Spleen (tissue), 13 donors: ENCODE measurements at places on chromosomes 3 and 15. TPM values are rescaled to one million over a fixed set of nuclear protein-coding genes. Genes with fewer than 3 reads are reported as not detected.

The PATL2 gene
- total RNA-seq = 29.6 TPM

The SLC2A2 gene
- total RNA-seq = not detected

The SPINK8 gene
- total RNA-seq = not detected

The THAP10 gene
- total RNA-seq = 0.77 TPM

The DCLK3 gene
- not detected for total RNA-seq

The PTPRG gene
- 60.7 TPM for total RNA-seq

The AP3B2 gene
- total RNA-seq = not detected

DNA sequence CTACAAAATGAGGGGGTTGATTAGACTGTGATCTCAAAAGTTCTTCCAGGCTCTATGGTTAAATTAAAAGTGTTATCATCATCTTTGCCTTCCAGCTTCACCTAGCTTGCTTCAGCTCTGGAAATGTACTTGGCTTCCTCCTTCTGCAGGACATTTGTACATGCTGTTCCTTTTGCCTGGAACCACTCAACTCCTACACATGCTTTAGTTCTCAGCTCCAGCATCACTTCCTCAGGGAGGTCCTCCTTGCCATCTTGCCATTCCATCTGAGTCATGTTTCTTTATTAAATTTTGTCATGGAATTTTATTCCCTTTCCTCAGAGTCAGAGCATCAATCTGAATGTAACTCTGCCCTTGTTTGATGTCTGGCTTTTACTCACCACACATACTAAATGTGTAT, 158.6 kb upstream of the FEZF2 start:
- H3K27ac ChIP-seq = no peak overlapping the region
- H3K4me3 ChIP-seq = no peak overlapping the region
- H3K36me3 ChIP-seq = no peaks in the 10 kb centered on the region
- DNase-seq = no peak

DNA sequence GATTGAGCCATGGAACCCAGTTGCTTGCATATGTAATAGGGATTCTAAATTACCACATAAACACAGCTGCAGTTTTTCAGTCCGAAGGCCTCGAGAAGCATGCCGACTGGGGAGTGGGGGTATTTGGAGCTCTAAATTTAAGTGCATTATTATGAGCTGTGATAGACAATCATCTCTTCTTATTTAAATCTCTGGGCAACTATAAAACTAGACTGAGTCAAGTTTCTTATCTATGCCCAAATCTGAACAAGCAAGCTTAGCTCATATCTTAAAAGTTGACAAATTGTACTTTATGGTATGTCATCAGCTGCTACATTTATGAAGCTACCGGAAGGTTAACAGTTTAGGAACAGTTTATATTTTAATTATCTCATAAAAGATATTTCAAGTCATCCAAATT, 19.5 kb upstream of the THRB start:
- no peak overlapping the region for H3K4me3 ChIP-seq
- H3K27ac ChIP-seq = no peak overlapping the region
- no peaks in the 10 kb centered on the region for H3K36me3 ChIP-seq
- no peaks in the 10 kb centered on the region for H3K4me1 ChIP-seq
- no peaks in the 10 kb centered on the region for H3K27me3 ChIP-seq
- DNase-seq = no peak

DNA sequence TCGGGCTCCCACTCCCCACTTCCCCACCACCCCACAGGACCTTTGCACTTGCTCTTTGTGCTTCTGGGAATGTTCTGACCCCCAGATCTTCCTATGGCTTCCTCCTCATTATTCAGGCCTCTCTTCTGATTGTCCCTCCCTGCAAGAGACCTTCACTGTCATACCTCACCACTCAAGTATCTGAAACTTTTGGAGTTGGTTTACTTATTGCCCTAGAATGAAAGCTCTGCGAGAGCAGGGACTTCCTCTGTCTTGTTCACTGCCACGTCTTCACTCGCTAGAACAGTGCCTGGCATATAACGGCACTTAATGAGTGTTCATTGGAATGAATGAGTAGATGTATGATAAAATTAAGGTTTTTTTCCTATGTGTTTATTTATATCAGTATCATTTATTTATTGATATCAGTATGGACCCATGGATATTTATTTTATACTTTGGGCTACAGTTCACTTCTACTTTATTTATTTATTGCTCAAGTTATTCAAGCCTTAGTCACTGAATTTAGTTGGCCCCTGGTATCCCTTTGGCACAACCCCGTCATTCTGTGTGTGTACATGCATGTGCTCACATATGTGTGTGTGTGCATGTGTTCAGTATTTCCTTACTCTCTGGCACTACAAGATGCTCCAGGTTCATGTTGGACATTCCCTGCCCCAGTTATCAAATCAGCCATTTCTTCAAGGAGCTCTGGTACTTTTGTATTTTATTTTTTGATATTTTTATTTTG, 197.6 kb downstream of the THSD4 start:
- H3K27me3 ChIP-seq = no peaks in the 10 kb centered on the region
- H3K4me1 ChIP-seq = no peaks in the 10 kb centered on the region
- H3K36me3 ChIP-seq = no peaks in the 10 kb centered on the region
- no peak overlapping the region for H3K27ac ChIP-seq

- H3K27me3 ChIP-seq = no peaks in the 10 kb centered on the region
- H3K36me3 ChIP-seq = no peaks in the 10 kb centered on the region
- H3K27ac ChIP-seq = peak overlapping the region; percentile 82
- no peak for DNase-seq
- H3K4me3 ChIP-seq = no peak overlapping the region
Observed at GRCh38 chr3:42057561-42058211, 33.5 kb upstream of the TRAK1 start.

- peaks cover 42% of the 10 kb centered on the region for H3K4me1 ChIP-seq
- H3K27ac ChIP-seq = no peak overlapping the region
- H3K36me3 ChIP-seq = no peaks in the 10 kb centered on the region
- no peak for DNase-seq
- H3K4me3 ChIP-seq = no peak overlapping the region
- H3K27me3 ChIP-seq = peaks cover 99% of the 10 kb centered on the region
Observed at GRCh38 chr3:138941259-138941885, 5.6 kb downstream of the FOXL2 start.

DNA sequence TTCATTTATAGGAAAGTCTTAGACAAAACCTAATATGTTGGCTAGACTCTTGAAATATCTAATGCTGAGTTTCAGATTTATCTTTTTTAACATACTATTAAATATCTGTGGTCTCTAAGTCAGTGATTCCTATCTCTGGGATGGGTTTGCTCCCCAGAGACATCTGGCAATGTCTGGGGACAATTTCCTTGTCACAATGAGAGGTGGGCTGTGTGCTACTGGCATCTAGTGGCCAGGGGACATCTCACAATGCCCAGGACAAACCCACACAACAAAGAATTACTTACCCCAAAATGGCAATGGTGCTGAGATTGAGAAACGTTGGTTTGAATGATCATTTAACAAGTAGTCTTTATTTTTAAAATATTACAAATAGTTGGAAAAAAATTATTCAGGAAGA, 602.1 kb downstream of the MAGI1 start:
- H3K27ac ChIP-seq = no peak overlapping the region
- H3K4me3 ChIP-seq = no peak overlapping the region
- H3K27me3 ChIP-seq = no peaks in the 10 kb centered on the region
- no peak for DNase-seq

- H3K4me1 ChIP-seq = no peaks in the 10 kb centered on the region
- no peak overlapping the region for H3K4me3 ChIP-seq
- DNase-seq = no peak
- no peak overlapping the region for H3K27ac ChIP-seq
Observed at GRCh38 chr3:161894657-161895056, 398.0 kb downstream of the OTOL1 start.

DNA sequence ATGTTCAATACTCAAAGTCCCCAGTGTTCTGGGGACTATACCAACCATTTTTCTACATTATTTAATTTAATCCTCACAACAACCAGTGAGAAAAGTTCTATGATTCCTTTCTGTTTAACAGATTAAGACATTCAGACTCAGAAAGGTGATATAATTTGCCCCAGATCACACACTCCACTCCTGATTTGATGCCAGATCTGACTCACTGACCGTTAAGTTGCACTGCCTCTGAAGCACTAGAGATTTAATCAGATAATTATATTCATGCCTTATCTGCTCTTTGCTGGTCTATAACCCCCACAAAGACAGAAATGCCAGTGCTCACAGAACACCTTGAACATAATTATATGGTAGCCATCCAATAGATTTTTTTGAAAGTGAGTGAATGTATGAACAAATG, 501.0 kb downstream of the IGSF11 start:
- DNase-seq = no peak
- H3K4me3 ChIP-seq = no peak overlapping the region
- H3K36me3 ChIP-seq = no peaks in the 10 kb centered on the region
- no peaks in the 10 kb centered on the region for H3K4me1 ChIP-seq
- H3K27ac ChIP-seq = no peak overlapping the region
- H3K27me3 ChIP-seq = no peaks in the 10 kb centered on the region

DNA sequence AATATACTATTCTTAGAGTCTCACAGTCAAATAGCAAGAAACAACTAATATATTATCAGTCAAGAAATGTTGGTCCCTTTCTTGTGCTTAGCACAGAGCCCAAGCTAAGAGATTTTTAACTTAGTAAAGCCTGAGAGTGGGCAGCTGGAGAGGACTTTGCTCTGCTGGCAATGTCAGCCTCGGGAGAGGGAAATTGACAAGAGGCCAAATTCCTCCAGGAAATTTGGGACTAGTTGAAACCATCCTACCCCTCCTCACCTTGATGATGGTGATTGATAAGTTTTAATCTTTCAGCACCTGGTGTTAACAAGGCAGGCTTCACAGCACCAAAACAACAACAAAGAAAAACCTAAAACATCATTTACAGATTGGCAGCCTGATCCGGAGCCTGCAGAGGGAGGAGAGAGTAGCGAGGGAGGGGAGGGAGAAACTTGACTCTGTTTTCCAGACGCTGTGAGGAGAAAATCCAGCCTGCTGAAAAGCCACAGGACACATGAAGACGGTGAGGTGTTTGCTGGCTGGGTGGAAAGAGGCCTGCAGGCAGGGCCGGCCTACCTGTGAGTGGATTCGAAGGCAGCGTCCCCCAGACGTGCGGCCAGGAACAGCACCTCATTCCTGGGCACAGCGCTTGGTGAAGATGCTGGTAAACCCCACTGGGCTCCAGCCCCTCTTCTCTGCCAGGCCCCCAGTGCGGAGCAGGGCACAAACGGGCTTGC, 150.9 kb downstream of the LRRC28 start:
- H3K27ac ChIP-seq = no peak overlapping the region
- no peaks in the 10 kb centered on the region for H3K36me3 ChIP-seq
- no peaks in the 10 kb centered on the region for H3K27me3 ChIP-seq
- H3K4me1 ChIP-seq = no peaks in the 10 kb centered on the region
- no peak overlapping the region for H3K4me3 ChIP-seq
